ENCODE measurements at places on chromosomes 13 and 19. TPM values are rescaled to one million over a fixed set of nuclear protein-coding genes. Genes with fewer than 3 reads are reported as not detected.
A peak's percentile ranks its signal among the peaks of the same experiment; 100 is the strongest.

GRCh38 chr13:52926971-52927370, 78.5 kb upstream of the PCDH8 start:
- peak; percentile 83 for DNase-seq

DNA sequence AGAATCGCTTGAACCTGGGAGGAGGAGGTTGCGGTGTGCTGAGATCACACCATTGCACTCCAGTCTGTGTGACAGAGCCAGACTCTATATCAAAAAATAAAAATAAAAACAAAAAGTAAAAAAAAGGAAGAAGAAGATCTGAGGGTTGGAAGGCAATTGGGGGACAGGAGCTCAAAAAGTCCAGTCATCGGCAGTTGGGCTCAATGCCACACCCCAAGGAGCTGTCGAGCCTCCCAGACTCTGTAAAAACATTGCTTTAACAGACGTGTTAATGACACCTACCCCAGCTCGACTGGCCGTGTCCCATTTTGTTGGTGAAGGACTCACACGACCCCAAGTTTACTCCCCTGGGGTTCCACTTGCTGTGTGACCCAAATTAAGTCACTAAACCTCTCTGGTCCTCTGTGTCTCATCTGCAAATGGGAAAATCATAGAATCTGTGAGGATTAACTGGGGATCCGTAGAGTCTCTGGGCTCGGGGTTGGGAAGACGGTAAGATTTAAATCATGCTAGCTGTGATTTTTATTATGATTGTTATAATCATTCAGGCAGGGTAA, 7.0 kb downstream of the GNA15 start:
- DNase-seq, result no peak

GRCh38 chr13:73061876-73062275, 3.1 kb downstream of the KLF5 start:
- DNase-seq, result peak; percentile 64

GRCh38 chr13:80341101-80341755, at the start of gene SPRY2:
TSS of gene SPRY2 (minus strand) at chr13:80341126. CDS start at chr13:80337705, 3,421 bp downstream.
- peak; percentile 93 for DNase-seq

DNA sequence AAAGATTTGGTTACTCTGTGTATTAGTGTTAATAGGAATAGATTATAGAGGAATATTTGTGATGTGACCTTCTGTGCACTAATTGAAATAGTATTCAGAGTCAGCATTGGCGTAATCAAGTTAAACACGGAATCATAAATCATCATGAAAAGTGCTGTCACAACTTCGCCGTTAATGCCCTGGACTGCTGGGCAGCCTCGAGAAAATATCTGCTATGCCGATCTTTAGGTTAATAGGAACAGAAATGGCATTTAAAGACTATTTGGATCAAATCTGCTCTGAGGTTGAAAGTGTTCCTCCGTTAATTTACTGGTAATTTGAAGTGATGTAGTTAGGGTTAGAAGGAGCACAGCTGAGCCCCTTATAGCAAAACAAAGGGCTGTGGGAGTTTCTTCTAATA, 219.0 kb downstream of the MZT1 start:
- no peak for DNase-seq

DNA sequence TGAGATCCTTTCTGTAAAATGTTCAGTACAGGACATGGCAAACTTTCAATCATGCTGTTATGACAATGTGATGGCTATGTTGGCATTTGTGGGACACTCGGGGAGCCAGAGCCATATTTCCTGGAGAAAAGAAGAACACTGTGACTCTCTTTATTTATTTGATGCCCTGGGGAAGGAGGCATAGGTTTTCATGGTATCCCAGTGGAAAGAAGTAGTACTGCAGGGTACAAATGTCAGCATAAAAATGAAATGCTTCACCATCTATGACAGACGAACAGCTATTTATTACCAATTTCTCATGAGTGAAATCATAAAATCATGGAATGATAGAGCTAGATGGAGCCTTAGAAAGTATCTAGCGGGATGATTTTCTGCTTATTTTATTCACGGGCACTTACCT, 217.1 kb downstream of the COL4A1 start:
- no peak for DNase-seq

DNA sequence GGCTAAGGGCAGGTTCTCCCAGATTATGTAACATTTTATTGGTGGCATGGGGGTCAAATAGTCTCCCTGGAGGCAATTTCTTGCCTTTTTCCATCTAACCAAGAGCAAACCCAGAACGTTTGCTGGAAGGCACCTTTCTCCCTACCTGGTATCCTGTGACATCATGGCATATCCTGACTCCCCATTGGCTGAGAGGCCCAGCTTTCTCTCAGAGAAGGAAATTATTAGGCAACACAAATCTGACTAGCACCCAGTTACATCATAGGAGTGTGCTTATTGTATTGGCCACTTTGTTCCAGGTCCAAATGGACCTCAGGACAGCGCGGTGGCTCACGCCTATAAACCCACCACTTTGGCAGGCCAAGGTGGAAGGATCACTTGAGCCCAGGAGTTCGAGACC, 13.0 kb downstream of the NTN5 start:
- peak; percentile 52 for DNase-seq

DNA sequence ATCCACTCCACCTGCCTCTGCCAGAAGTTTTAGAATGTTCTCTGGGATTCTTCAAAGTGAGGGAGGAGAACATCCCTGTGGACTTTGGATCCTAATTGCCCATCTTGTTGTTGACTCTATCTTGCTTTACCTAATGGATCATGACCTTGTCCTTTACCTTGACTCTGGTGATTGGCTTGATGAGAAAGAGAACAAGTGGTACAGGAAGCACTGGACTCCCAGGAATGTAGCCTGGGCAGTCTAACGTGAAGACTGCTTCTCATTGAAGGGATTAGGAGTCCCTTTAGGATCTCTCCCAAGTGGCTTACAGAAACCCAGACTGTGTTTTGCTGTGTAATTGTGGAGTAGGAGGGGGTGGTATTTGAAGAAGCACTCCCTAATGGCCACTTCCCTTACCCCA, 63.9 kb downstream of the SLC10A2 start:
- DNase-seq, result no peak

GRCh38 chr13:65307056-65307455, 1923.1 kb downstream of the PCDH9 start:
- DNase-seq, result no peak

DNA sequence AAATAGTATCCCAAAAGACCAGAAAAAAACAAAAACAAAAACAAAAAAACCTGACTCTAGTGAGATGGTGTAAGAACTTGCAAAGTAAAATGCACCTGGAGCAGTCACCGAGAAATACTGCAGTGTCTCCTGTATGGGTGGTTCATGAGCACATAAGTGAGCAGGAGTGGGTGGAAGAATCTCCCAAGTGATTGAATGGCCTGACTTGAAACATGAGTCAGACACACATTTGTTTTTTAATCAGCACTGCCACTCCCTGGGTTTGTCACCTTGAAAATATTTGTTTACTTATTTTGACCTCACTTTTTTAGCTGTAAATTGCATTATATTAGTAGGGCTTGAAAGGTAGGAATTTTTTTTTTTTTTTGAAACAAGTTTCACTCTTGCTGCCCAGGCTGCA, 2.0 kb downstream of the ZNF431 start:
- peak; percentile 77 for DNase-seq

The C5AR1 gene
- total RNA-seq, result 0.88 TPM

DNA sequence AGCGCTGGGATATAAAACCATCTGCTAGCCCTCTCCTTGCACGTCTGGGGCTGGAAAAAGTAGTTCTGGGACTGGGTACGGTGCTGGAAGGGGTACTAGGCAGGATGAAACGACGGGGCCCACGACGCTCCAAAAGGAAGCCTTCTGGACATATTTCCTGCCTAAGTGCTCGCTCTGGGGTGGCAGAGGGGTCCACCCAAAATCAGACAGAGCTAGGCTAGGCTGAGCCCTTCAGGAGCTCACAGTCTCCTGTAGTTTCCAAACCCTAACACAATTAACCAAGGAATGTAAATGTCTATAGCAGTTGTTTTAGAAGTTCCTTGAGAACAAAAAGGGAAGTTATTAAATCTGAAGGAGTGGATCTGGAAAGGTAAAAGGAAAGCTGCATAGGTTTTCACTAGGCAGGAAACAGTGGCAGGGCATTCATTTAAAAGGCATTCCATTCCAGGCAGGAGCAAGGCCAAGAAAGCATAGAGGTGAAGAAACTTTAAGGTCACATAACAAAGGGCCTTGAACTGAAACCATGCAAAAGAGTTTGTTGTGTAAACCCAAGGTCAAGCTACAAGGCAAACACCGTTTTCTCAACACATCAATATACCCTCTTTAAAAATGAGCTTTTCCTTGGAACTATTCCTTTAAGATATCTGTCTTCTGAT, 634 bp upstream of the DIAPH3 start:
- no peak for DNase-seq

The FCGBP gene
- 0.17 TPM for total RNA-seq

DNA sequence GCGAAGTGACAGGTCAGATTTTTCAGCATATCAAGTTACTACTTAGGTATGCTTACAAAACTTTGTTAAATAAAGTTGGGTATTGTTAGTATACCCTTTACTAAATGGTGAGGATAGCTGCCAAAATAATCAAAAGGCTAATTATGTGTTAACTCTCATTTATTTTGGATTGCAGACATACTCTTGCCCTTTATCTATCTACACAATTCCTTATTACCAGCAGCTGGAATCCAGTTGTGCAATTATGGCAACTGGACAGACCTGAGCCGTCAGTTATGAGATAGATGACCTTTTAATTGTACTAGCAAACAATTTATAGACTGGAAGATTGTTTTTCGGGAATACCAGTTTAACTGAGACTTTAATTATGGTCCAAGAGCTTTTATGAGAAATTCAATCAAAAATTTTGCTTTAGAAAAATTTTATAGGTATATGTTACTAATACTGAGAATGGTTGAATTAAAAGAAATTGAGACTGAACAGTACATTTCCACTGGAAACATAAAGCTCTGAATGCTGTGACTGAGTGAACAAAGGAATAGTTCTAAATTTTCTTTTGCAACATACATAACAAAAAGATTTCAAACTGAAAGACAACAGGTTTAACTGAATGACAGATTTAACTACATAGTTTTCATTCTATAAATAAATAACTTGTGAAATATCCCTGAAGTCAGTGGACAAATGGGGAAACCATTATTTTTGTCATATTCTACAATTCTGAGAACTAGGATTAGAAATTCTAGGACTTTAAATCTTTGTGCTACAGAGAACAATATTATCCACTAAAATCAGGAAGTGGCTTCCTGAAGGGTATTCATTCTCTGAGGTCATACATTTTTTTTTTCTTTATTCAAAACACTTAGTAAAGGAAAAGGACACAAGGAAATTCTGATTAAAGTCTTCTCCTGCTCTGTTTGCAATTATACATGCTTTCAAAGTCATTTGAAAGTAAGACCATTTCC, 97.4 kb downstream of the ZC3H13 start:
- no peak for DNase-seq

The PCDH20 gene
- not detected for total RNA-seq

DNA sequence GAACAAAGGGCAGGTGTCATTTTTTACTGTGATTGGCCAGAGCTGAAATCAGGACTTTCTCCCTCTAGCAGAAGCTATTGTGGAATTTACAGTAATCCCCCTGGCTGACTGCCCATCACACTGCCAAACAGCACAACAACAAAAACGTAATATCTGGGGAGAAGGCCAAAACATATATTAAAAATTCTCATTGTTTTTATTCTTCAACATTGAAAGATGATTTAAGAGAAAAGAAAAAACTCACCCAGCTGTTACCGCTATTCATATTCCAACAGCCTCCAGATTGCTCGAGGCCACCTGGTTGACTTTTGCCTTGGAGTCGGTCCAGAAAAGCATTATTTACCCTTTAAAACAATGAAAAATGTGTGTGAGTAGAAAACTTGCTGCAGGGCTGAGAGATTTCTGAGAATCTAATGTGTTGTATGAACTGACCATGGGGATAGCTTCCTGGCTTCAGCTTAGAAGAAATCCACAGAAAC, 97.2 kb downstream of the EPSTI1 start:
- peak; percentile 26 for DNase-seq

DNA sequence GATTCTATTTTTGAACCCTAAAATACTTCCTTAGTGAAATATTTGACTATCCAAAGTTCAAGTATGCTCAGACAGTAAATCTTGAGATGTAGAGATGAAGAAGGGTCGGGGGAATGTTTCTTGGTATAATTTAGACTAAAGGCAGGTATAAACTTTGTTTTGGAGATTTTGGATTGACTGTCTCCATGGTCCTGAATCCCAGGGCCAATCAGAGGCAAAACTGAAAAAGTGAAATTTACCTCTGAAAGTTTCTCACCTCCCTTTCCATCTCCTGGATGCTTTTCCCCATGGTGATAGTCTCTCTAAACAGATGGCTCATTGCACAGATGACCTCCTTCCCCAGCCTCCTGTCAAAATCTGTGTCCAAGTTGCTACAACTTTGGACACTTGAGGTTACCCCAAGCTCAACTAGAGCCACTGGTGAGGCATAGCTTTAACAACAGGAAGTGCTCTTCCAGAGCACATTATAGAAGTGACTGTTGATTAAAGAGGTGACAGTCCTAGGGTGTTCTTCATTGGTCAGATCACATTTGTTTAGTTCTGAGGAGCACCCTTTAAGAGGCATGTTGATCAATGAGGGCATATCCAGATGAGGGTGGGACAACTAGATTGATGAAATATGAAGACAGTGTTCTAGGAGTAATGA, 128.4 kb downstream of the AKAP11 start:
- DNase-seq, result no peak

- DNase-seq, result no peak
These were observed 25.7 kb downstream of the SLC8A2 start for GRCh38 chr19:47445937-47446402.

The ZNF229 gene
- total RNA-seq, result 16.8 TPM

- DNase-seq, result peak; percentile 40
These were observed 11.7 kb upstream of the CLN5 start for GRCh38 chr13:76980075-76980718.

The OR7A5 gene
- not detected for total RNA-seq

The DKKL1 gene
- total RNA-seq, result not detected

GRCh38 chr13:75945841-75946482, 309.8 kb downstream of the LMO7 start:
- no peak for DNase-seq

The ZNF415 gene
- total RNA-seq, result 10.2 TPM

DNA sequence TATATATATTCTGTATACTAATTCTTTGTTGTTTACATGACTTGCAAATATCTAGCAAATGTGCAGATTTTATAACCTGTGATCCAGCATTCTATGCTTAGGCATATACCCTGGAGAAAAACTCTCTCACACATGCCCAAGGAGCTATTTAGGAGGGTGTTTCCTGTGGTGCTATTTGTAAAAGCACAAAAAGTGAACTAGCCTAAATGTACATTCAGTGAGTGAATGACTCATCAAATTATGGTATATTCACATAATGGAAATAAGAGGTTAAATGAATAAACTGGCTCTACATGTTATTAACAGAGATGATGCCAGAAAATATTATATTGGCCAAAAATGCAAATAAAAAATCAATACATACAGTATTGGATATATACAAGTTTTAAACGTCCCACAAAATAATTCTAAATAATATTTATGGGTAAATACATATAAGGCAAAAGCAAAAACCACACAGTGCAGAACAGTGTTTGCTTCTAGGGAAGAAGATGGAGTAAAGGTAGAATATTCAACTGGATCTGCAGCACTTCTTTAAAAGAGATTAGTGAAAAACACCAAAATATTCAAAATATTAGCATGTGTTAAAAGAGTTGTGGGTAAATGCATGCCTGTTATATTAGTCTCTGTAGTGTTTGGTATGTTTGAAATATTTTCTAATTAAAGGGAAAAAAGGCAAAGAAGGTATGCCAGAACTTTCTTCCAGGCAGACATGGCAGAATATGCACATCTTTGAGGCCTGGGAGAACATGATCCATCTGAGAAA, 344.7 kb downstream of the KLF5 start:
- DNase-seq, result no peak

All from mammary epithelial cell (primary cell).